Right forelimb (tissue), 1 donor: ENCODE measurements at places on chromosomes 4 and X.

GRCh38 chr4:114911111-114911510, 202.3 kb downstream of the NDST4 start:
- peak; percentile 41 for DNase-seq

GRCh38 chr4:126766241-126766640, 866.5 kb upstream of the INTU start:
- no peak for DNase-seq

DNA sequence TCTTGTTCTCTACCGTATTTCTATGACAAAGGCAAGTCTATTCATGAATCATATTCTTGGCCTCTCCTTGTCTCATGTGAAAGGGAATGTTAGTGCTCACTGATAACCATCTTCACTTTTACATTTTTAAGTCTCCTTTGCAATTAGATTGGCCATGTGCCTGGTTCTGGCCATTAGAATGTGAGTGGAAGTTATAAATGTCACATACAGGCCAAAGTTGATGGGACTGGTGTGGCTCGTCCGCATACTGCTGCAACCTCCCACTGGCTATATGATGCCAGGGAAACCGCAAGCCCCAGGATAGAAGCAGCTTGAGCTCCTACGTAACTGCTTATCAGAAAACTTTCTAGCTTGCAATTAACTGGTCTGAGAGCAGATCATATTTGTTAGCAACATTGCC, 86.1 kb downstream of the MAGEC1 start:
- no peak for DNase-seq

GRCh38 chr4:110627977-110628662, 5.2 kb upstream of the PITX2 start:
- DNase-seq, result peak; percentile 44

DNA sequence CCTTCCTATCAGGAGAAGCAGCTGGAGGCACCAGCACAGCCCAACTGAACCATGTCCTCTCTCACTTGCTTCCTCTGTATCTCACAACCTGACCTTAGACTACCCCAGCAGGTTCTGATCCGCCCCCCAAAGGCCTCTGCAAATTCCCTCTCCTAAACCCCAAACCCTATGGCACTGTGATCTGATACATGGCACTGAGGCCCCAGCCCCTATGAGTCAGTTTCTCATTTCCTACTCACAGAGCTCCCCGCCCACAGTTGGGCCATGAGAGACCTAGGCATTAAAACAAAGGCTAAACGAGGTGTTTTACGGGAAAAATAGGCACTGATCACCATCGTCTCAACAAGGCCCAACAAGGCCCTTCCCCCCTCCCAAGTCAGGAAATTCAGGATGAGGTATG, 19.1 kb downstream of the SASH3 start:
- DNase-seq, result no peak

DNA sequence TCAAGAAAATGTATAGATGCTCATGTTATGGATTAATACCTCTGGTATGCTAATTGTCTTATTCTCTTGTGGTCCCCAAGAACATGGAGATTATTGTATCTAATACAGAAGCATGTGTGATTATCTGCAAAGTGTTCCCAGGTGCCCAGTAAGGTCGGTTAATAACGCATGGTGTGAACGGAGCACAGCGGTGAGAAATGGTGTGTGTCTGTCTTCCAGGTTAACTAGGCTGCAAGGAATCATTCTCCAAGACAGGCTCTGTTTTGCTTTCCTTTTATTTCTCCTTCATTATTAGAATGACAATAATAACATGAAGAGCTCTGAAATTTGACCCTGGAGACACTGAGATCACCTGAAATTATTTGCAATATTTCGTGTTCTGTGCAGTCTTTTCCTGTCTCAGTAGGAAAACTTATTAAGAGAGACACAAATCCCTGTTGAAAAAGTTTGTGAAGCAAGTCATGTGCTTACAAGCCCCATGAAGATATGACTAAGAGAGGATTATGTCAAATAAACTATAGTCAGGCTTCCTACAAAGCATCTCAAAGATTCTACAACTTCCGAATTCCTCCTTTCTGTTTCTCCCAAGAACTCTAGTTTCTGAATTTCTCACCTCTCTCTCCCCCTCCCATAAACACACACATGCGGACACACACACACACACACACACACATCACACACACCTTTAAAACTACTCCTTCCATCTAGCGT, 230.9 kb downstream of the HS3ST1 start:
- no peak for DNase-seq

GRCh38 chr4:95415346-95415771, 133.4 kb downstream of the UNC5C start:
- DNase-seq, result no peak

DNA sequence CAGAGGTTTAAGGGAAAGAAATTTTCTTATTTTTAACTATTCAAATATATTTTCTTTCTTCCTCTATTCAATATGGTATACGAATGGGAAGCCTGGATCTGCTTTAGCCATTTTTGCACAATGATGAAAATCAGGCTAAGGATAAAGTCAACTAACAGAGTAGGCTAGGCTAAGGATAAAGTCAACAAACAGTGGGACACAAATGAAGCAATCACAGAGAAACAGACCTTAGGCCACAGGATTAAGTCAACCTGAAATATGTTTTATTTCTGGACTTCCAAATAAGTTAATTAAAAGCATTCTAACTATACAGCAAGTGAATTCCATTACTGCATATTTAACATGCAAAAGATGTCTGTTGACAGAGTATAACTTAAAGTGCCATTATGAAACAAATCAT, 17.0 kb downstream of the DYNLT3 start:
- no peak for DNase-seq

- no peak for DNase-seq
These were observed 64.3 kb upstream of the NR0B1 start for GRCh38 chrX:30373479-30373878.

- DNase-seq, result no peak
These were observed 64.1 kb upstream of the GUCY1A1 start for GRCh38 chr4:155602351-155603140.

GRCh38 chr4:2842687-2843262, 869 bp upstream of the ADD1 start:
- no peak for DNase-seq

- no peak for DNase-seq
These were observed 94.6 kb upstream of the SMAD1 start for GRCh38 chr4:145387079-145387478.

DNA sequence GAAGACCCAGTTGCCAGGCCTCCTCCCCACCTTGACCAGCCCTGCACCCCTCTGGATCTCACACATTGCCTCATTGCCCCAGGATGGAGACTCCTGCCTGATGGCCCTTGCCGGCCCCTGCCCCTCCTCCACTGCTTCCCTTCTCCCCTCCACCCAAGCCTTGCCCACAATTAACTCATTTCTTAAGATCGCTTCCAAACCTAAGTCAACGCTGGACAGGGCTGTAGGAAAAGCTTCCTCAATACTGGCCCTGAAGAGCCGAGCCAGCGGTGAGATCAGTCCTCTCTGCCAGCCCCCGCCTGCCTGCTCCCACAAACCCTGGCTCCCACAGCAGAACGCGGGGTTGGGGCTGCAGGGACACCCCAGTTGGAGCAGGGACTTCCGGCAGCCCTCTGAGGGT, 7.5 kb upstream of the HAUS7 start:
- DNase-seq, result no peak

- DNase-seq, result no peak
These were observed 2.4 kb downstream of the ATP6AP1 start for GRCh38 chrX:154430916-154431315.

DNA sequence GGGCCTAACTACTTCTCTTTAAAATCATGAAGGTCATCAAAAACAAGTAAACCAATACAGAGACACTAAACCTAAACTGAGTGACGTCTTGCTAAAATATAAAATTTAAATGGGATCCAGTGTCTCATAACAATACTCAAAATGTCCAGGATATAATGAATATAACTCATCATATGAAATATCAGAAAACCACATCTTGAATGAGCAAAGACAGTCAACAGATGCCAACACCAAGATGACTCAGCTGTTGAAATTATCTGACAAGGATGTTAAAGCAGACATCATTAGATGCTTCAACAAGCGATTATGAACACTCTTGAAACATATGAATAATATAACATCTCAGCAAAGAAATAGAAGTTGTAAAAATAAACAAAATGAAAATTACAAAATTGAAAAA, 8.3 kb downstream of the NAP1L2 start:
- no peak for DNase-seq

DNA sequence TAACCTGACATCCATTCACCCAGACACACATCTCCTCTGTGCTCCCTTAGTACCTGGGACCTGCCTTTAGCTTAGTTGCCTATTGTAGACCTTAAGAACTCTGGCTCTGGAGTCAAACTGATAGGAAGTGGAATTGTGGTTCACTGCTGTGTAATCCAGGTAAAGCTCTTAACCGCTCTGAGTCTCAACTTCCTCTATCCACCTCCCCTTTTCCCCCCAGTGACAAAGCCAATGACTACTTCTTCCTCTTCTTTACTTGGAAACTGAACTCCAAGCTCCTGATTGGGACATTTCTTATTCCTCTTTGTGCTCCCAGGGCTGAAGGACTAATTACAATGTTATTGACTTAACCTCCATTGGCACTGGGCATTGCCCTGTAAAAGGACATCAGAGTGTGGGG, 94.1 kb downstream of the DRD5 start:
- DNase-seq, result no peak

DNA sequence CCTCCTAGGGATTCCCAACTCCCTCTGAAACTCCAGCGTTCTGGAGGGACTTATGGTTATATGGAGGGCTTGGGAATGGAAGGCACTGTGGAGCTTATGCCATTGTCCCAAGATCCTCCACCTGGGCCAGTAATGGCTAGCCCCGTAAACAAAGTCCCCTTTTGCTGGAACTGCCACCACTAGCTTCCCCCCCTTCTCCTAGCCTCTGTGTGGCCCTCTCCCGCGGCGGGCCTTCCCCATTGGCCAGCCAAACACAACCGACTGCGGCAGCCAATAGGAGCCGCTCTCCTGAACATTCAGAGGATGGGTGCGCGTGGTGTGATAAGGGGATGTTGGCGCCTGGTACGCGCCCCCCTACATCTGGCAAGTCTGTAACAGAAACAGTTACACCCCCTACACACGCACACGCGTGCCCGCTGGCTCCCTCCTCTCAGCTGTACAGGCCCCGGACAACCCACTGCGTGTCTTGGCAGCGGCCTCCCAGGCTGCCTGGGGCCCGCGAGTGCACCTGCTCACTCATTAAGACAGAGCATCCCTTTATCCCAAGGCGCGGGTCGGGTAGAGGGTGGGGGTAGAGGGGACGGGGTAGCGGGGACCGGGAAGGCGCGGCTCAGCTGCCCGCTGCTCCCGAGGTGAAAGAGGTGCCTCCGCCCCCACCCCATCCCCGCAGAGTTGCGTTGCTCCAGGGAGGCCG, 863 bp upstream of the RAB33A start:
- DNase-seq, result no peak

- DNase-seq, result no peak
These were observed 271.6 kb downstream of the DTHD1 start for GRCh38 chr4:36553029-36553428.

DNA sequence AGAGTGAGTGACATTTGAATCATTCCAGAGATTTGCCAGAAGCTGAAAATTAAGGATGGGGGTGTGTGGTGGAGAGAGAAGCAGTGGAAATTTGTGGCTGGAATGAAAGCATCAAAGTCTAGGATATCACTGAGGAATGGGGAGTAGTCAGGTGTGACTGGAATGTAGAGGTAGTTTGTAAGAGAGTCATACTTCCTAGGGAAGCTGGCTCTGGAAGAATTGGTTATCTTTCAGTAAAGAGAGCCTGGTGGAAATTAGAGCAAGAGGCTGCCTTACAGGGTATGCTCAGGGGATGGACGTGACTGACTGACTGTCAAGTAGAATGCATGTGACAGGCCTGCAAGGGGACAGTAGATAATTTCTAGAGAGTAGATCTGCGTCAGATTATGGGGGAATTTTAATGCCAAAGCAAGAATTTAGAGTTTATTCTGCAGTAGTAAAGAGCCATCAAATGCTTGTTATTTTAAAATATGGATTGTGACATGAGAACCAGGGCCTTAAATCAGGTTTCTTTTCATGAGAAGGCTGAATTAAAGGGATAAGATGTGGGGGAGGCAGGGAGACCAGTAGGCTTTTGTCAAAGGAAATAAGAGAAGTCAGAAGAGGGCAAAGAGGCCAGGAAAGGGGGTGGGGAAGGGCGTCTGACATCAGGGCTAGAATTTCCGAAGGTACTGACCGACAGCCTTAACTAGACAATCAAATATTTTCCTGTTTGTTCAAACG, 109.9 kb downstream of the AFF1 start:
- DNase-seq, result no peak

DNA sequence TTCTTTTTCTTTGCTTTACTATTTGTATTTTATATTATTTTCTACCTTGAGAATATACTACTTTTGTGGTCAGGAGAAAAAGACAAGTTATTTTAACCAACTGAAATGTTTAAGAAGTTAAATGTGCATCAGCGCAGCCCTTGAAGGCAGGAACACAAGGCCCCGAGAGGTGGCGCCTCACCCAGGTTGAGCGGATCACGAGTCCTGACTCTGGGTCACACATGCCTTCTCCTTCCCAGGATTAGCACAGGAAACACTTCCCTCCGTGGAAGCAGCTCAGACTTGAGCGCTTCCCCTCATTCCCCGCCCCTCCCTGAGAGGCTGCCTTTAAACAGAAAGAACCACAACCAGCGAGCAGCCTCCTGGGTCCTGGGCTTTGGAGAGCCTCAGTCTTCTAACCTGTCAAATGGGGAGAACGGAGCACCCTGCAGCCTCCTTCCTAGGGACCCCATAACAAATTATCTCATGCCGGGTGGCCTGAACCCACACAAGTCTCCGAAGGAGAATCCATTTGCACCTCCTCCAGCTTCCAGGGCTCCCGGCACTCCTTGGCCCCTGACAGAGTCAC, 217.6 kb downstream of the AFAP1 start:
- DNase-seq, result no peak

- DNase-seq, result no peak
These were observed 7.5 kb downstream of the ASB5 start for GRCh38 chr4:176261481-176261880.
